CD4-positive, alpha-beta T cell treated with Interleukin-15 for 1 hour (primary cell): ENCODE measurements at places on chromosomes 7 and 10.

DNA sequence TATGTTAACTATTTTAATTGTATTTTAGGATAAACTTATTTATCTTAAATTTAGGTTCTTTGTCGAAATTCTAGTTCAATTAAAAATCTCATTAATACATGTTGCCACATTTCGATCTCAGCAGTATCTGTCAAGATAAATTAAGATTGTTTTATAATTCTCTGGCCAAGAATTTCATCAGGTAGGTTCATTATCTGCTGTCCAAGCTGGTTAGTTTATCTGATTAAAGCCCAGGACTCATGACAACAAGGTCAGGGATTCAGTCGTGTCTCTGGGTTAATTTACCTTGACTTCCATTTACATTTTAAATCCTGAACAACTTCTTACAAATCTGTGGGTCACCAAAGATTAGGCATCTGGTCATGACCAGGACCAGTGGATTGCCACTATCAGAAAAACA is 7.6 kb downstream of the STEAP4 start:
- DNase-seq = no peak

DNA sequence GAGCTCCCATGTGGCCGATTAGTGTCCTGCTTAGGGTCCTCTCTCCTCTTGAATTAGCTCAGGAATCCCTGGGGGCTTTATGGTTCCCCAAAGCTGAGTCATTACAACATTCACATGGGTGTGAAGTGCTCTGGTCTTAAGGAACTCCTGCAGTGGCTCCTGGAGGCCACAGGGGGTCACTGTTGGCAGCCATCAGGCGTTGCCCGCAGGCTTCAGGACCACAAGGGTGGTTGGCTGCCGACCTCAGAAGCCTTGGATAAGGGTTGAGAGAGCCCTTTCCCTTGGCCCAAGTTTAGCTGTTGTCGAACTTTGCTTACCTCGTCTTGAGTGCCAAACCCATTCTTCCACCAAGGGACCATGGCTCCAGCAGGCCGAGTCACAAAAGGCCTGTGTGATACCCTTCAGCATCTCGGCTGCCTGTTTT is 61.7 kb downstream of the SH2D4B start:
- peak; percentile 48 for DNase-seq

DNA sequence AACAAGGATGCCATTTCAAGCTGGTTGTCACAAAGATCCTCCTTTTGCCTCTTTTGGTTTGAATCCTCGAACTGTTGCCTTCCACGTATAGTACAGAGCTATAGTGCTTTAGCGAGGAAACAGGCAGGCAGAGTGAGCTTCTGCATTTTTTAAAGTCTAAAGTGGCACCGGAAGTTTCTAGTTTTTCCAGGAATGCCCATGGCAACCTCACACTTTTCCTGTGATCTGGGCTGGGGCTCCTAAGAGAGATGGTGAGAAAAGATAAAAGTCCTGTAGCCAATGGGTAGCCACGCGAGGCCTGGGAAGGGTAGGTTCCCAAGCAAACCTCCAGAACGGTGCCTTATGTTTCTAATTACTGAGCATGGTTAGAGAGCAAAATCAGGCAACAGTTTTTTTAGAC is 76.7 kb downstream of the CALD1 start:
- no peak for DNase-seq

DNA sequence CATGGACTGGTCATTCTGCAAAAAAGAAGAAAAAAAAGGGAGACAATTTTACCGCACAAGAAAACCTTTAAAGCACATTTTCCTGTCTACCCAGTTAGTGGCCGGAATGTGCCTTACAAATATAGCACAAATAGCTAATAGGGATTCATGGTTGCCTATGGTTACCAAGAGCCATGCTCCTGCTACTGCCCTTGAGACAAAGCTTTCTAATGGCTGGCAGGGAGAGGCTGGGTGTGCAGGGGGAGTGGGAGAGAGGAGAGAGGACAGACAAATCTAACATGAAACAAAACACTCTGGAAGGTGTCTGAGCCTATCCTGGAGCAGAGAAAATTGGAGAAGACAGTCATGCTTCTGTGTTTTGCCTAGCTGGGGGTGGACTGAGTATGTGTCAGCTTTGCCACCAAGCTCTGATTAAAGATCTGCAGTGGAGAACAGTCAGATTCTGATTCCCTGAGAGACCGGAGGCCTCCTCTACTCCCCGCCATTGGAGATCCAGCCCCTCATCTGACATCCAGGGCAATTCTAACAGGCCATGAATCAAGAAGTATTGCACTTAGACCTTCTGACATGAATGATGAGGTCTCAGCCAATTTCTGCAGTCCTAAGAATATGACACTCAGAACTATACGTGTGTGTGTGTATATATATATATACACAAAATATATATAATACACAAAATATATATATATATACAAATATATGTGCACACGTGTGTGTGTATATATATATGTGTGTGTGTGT is 80.2 kb downstream of the PRTFDC1 start:
- no peak for DNase-seq

DNA sequence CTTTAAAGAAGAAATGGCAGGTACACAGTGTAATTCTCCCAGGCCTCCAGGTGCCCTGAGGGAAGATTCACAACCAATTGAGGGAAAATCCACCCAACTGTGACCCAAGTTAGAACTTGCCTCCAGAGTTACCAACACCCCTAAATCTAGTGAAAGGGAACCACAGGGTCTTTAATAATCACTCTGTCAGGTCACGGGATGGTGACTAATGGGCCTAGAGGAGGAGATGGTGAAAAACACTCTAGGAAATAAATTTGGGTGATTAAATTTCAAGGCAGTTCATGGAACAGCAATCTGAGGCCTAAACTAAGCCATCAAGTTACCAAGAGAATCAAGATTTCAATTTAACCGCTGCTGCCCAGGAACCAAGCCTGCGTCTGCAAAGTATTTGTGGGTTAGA is 26.7 kb upstream of the SLF2 start:
- DNase-seq = no peak

DNA sequence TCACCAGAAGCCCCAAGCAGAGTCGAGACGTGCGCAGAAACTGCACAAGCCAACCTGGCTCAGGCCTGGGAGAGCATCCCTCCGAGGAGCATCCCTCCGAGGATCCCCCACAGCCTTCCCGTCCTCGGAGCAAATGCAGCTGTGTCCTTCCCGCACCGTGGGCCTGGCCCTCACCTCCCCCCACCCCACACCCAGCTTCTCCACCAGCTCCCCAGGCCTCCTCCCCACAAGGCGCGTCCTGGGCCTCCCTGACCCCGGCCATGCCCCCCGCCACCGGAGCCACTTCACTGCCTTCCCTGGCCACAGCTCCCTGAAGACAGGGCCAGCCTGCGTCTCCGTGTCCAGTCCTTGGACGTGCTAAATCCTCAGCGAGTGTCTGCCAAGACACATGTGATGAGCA is 60.6 kb downstream of the PTPRN2 start:
- no peak for DNase-seq

- DNase-seq = no peak
Measured at GRCh38 chr10:24944512-24945255, 7.7 kb downstream of the PRTFDC1 start.

- no peak for DNase-seq
Measured at GRCh38 chr7:20269726-20270125, 52.5 kb upstream of the MACC1 start.

- no peak for DNase-seq
Measured at GRCh38 chr10:36185097-36185496, 543.0 kb upstream of the FZD8 start.

- DNase-seq = peak; percentile 80
Measured at GRCh38 chr10:62610649-62611229, 193.8 kb upstream of the ADO start.

DNA sequence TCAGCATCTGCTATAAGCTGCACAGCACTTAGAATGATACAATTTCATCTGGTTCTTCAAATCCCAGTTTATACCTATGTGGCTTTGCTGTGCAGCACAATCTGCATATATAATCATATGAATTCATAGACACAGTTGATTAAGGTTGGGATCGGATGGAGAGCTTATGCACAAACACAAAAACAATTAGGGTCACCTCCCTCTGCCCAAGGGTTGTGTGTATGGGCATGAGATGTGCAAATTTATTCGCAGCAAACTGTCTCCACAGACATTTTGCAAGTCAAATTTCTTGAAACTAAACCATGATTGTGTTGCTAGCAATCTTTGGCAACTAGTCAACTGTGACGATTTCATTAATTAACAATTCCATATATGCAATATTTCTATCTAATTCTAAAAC is 955.7 kb downstream of the SORCS3 start:
- no peak for DNase-seq

DNA sequence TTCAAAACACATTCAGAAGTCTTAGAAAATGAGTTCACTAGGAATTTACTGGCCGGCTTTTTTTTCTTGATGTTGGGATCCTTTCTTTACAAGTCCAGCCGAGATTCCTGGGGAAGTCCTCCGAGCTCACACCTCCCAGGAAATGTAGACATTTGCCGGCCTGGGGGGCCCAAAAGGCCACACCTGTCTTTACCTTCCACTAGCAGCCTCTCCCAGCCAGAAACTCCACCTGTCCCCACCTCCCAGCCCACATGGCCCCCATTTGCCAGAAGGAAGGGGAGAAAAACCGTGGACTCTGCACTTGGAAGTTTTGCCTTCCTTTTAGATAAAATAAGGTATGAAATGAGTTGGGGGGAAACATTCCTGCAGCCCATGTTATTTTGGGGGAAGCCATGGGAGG is 27.6 kb upstream of the EMX2 start:
- no peak for DNase-seq

- no peak for DNase-seq
Measured at GRCh38 chr7:150936018-150936417, 42.1 kb downstream of the KCNH2 start.

GRCh38 chr7:102978284-102978683 is 65.5 kb downstream of the LRRC17 start:
- no peak for DNase-seq

DNA sequence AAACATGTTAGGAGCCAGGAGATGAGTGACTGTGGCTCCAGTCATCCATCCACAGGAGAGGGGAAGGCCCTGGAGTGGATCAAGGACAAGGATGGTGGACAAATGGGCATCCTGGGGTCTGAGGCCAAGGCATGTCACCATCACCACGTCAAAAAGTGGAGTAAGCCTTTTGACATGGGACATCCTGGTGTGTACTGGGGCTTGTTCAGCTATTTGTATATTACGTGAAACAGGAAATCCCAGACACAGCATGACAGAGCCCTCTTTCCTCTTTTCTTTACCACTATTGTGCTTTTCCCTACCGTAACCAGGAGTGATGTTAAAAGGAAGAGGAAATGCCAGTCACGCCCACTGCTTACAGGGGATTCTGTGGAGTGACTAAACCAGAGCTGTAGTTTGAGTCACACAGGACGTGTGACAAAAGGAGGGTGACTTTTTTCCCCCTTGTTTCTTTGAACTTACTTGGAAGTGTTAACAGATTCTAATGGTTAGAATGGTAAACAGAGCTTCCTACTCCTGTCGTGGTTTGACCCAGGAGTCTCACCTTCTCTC is 15.4 kb downstream of the ACSL5 start:
- DNase-seq = peak; percentile 81

GRCh38 chr10:118870467-118871243 is 115.9 kb upstream of the CACUL1 start:
- DNase-seq = no peak

- peak; percentile 56 for DNase-seq
Measured at GRCh38 chr7:151174246-151175046, 7.0 kb upstream of the GBX1 start.

DNA sequence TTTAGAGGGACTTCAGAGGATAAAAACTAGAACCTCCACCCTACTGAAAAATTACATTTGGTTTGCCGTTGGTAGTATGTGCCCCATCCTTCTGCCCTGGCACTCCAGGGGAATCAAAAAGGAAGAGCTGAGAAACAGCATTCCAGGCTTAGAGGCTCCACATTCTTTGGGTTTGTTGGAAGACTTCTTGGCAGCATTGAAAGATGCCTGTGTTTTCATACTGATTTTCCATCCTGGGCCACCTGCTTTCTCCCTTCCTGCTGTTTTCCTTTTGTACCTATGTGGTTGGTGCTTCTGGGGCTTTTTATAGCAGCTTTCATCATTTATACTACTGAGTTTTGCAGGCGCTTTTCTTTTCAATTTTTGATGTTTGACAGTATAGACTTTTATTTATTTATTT is 61.7 kb downstream of the AUTS2 start:
- DNase-seq = no peak

DNA sequence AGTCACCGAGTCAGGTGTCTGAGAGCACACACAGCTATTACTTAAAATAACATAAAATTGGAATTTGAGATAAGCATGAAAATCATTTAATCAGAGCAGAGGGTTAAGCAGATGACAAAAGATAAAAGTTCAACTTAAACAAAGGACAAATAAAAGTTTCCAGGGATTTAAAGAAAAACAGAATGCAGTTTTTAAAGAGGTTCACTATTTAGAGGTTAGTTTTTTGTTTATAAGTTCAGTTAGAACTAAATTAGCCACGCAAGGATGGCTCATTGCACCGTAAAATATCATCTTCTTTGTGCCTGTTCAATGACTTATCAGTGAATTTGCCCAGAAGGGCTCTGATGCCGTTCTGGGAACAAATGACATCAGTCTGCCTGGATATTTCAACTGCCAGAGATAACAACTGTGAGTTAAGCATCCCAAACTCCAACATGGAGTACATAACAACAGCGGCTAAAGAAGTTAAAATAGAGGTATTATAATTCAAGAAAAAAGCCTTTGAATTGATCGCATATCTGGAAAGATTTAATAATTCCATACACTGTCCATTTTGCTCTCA is 107.8 kb downstream of the ANK3 start:
- no peak for DNase-seq

GRCh38 chr10:70051848-70052247 is 798 bp upstream of the MACROH2A2 start:
- DNase-seq = no peak

DNA sequence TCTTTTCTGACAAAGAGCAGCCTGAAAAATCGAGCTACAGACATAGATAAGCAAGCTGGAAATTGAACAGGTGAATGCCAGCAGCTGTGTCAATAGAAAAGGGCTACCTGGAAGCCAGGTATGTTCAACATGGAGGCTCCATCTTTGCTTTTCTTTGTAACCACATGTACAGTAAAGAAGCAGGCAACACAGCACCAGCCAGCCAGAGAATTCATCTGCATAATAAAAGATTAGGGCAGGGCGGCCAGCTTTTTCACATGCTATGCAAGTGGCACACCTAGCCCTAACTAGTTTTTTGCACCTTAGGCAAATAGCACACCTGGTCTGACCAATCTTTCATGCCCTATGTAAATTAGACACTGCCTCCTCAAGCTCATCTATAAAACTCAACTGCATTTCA is 25.7 kb downstream of the COG5 start:
- no peak for DNase-seq

GRCh38 chr10:29026802-29027580 is 261.9 kb upstream of the LYZL1 start:
- DNase-seq = no peak

DNA sequence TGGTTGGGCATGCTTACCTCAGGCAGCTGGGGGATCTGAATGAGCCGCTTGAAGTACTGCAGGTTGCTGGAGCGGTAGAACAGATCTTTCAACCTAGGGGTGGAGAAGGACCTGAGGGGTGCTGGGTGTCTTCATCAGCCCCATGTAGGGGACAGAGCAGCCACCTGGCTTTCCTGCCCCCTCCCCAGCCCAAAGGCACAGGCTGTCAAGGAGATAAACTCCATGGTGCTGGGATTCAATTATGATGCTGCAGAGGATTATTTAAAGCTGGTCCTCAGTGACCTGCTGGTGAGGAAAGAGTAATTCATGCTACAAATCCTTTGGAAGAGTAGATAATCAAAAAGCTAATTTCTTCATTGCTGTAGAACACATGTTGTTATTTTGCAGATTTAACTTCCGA is 71.1 kb downstream of the SPDYE5 start:
- no peak for DNase-seq
